Airway epithelial cell (primary cell): ENCODE measurements at places on chromosomes 4 and X. TPM values are rescaled to one million over a fixed set of nuclear protein-coding genes. Genes with fewer than 3 reads are reported as not detected.

Gene EOLA1
- 9.1 and 12.5 TPM in 2 replicates for total RNA-seq

Gene PROM1
- under 0.01 TPM in 1 of 2 replicates, not detected in the other for total RNA-seq

Gene ADGRL3
- total RNA-seq = 0.19 and 0.21 TPM in 2 replicates

Gene NUP62CL
- total RNA-seq = 2.0 and 3.5 TPM in 2 replicates

Gene MAGEB1
- total RNA-seq = not detected in 2 replicates

Gene MAGEA10
- not detected in 2 replicates for total RNA-seq

Gene TIGD4
- 0.14 TPM in 1 of 2 replicates, not detected in the other for total RNA-seq

Gene P2RY4
- total RNA-seq = 0.21 TPM in 1 of 2 replicates, not detected in the other

Gene IL2RG
- total RNA-seq = not detected in 2 replicates

Gene GCNA
- total RNA-seq = 0.35 and 1.6 TPM in 2 replicates

Gene ATG4A
- total RNA-seq = 9.6 and 23.0 TPM in 2 replicates

Gene NRK
- total RNA-seq = 0.35 and 1.6 TPM in 2 replicates

Gene SERPINA7
- not detected in 2 replicates for total RNA-seq

Gene SYNPO2
- total RNA-seq = 0.09 and 0.42 TPM in 2 replicates

Gene KLHL13
- total RNA-seq = 8.1 and 11.5 TPM in 2 replicates

Gene TEX13C
- total RNA-seq = not detected in 2 replicates

Gene SHROOM3
- 16.8 and 22.2 TPM in 2 replicates for total RNA-seq

Gene TRIM61
- total RNA-seq = 0.79 and 1.2 TPM in 2 replicates

Gene SMIM10
- 0.14 and 0.33 TPM in 2 replicates for total RNA-seq

Gene WNK3
- 0.37 and 0.92 TPM in 2 replicates for total RNA-seq

Gene PABPC1L2B
- not detected in 2 replicates for total RNA-seq

Gene MSX1
- 0.14 TPM in 1 of 2 replicates, not detected in the other for total RNA-seq

Gene PPBP
- total RNA-seq = 1.8 and 3.9 TPM in 2 replicates

Gene CENPI
- total RNA-seq = 11.9 and 16.1 TPM in 2 replicates

Gene ERAS
- not detected in 2 replicates for total RNA-seq

Gene GRPR
- not detected in 2 replicates for total RNA-seq

Gene RTL3
- not detected in 2 replicates for total RNA-seq

Gene ZIC3
- not detected in 2 replicates for total RNA-seq

Gene MAGEB17
- not detected in 2 replicates for total RNA-seq

Gene SYTL4
- 1.5 and 3.5 TPM in 2 replicates for total RNA-seq

Gene CACNA1F
- total RNA-seq = under 0.01 TPM in 1 of 2 replicates, not detected in the other

Gene ATP2B3
- not detected in 2 replicates for total RNA-seq

Gene HAND2
- not detected in 2 replicates for total RNA-seq

Gene LIMCH1
- total RNA-seq = 2.4 and 3.6 TPM in 2 replicates

Gene FAM9C
- not detected in 2 replicates for total RNA-seq

Gene IL21
- total RNA-seq = not detected in 2 replicates

Gene HSD17B11
- total RNA-seq = 9.9 and 10.4 TPM in 2 replicates

Gene HPSE
- 5.1 and 7.3 TPM in 2 replicates for total RNA-seq

Gene LRCH2
- 0.19 and 0.28 TPM in 2 replicates for total RNA-seq

Gene IL13RA2
- 0.28 and 0.65 TPM in 2 replicates for total RNA-seq

Gene CHIC1
- 2.0 and 2.6 TPM in 2 replicates for total RNA-seq

Gene TMPRSS11A
- 1.4 and 1.5 TPM in 2 replicates for total RNA-seq

Gene NAT8L
- total RNA-seq = not detected in 2 replicates

Gene C4orf36
- 1.1 and 3.5 TPM in 2 replicates for total RNA-seq

Gene RASL11B
- total RNA-seq = 1.5 and 3.1 TPM in 2 replicates

Gene SMAD1
- 22.8 and 33.2 TPM in 2 replicates for total RNA-seq

Gene PNCK
- total RNA-seq = 1.2 and 1.5 TPM in 2 replicates

Gene PAGE2
- not detected in 2 replicates for total RNA-seq
